ENCODE measurements at places on chromosomes 7 and 10.

DNA sequence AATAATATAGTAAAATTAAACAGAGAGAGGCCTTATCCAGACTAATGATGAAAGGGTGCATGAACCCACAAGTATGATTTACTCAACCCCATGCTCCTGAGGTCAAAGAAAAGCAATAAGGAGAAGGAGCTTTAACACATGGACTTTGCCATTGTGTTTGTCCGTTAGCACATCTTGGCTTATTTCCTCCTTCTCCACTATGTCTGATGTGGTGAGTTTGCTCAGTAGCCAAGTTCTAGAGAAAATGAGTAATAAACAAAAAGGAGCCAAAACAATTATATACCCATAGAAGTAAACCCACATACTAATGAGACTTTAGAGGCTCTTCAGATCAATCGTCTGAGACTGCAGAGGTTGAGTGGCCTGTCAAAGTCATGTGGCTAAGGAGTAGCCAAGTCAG is 26.1 kb upstream of the ADD3 start:
- DNase-seq = no peak

GRCh38 chr7:45938626-45939302 is 17.7 kb upstream of the IGFBP3 start:
- no peak for DNase-seq

DNA sequence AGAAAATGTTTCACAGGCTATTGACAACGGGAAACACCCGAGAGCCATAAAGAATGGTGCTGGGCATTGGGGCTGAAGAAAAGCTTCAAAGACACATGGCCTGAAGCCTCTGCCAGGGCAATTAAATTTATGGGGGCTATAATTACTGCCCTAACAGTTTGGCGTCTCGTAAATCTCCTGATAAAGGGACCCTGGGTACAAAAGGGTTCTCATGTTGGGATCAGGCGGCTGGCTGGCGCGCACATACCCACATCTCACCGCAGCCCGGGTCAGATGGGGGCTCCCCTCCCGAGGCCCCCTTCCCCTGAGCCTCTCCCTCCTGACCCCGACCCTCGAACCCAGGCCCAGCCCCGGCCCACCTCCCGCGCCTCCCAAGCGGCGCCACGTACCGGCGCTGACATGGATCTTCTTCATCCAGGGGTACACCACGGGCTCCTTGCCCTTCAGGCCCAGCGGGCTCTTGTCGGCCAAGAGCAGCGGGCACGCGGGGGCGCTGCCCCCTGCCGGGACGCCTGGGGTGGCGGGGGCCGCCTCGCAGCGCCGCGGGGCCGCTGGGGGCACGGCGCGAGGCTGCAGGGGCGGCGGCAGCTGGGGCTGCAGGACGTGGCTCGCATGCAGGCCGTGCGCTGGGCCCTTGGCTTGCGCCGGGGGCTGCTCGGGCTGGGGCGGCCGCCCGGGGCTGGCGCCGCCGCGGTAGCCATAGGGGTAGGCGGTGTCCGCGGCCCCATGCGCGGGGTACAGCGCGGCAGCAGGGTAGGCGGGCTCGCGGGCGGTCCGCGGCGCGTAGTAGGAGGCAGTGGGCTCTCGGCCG is 623 bp downstream of the HOXA4 start:
- DNase-seq = peak; percentile 36

DNA sequence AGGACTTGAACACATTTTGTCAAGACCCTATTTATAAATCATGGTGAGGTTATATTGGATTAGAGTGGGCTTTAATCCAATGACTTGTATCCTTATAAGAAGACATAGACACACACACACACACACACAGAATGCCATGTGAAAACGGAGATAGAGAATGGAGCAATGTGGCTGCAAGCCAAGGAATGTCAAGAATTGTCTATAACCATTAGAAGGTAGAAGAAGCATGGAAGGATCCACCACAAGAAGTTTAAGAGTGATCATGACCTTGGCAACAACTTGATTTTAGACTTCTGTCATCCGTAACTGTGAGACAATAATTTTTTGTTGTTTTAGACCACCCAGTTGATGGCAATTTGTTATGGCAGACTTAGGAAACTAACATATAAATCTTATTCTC is 514.2 kb downstream of the TFEC start:
- peak; percentile 69 for DNase-seq

DNA sequence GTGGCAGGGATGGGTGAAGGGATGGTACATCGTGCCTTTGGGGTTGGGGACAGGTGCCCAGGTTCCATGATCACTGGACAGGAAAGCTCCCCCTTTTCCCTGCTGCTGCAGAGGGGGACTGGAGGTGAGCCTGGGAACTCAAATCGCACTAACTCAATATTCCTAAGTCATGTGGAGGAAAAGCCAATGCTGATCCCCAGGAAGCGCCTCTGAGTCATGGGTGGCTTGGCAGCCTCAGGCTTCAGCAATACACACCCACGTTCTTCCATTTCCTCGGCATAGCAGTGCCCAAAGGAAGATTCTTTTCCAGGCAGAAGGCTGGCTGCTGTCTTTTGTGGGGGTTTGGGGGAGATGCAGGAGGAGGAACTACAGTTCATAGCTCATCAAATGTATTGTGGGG is 165.8 kb downstream of the CCDC3 start:
- DNase-seq = peak; percentile 59

DNA sequence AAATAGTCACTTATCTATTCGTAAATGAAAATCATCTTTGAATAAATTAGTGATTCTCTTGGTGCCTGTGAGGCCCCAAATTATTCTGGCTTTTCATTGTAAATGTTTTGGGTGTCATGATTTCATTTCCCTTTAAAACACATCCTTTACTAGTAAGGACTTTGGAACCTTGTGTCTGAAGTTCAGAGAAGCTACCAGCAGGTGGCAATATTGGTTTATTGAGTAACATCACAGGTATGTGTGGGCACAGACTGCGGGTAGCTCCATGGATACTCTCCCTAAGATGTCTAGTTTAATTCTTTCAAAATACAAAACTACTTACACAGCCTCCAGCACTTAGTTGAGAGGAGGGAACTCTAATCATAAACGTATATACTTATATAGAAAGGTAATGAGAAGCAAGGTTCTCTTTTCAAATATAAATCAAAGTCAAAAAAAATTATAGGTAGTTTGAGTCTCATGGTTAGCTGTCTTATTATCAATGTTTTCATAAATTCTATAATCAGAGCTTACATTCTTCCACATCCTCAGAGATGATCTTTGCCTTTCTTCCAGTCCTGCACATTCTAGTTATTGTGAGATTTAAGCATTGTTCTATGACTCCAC is 449.6 kb downstream of the GRM8 start:
- peak; percentile 51 for DNase-seq

GRCh38 chr10:12466704-12467305 is 117.5 kb downstream of the CAMK1D start:
- peak; percentile 30 for DNase-seq

- DNase-seq = no peak
These were observed 226.5 kb downstream of the GATA3 start for GRCh38 chr10:8280946-8281345.

GRCh38 chr7:139264220-139264619 is 33.2 kb downstream of the UBN2 start:
- DNase-seq = no peak

DNA sequence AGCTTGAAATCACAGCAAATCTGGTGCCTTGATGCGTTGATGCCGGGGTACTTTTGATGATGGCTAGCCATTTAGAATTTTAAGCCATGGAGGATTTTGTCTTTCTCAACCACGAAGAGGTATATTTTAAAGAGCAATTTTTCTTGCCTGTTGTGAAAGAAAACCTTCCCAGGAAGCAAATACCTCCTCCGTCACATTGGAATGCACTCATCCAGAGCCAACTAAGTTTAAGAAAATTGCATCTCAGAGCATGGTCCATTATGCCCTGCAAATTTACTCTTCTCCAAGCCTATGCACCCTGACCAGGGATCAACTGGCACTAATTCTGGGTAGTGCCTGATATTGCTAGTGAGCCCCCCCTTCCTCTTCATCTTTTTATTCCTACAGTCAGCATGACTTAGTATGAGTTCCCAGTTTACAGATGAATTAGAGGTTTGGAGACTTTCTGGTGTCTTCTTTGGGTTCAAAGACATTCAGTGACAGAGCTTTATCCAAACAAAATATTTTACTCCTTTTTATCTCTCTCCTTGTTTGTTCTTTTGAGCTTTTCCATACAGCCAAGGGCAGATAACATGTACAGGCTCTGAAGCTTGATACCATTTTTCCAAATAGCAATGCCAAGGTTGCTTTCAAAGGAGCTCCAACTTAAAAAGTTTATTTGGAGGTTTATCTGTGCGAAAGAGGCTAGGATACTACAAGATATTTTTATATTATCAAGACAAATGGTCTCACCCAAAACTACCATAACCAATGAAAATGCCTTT is 56.6 kb upstream of the ANK3 start:
- no peak for DNase-seq

GRCh38 chr10:49419005-49419404 is 23.1 kb upstream of the DRGX start:
- no peak for DNase-seq

DNA sequence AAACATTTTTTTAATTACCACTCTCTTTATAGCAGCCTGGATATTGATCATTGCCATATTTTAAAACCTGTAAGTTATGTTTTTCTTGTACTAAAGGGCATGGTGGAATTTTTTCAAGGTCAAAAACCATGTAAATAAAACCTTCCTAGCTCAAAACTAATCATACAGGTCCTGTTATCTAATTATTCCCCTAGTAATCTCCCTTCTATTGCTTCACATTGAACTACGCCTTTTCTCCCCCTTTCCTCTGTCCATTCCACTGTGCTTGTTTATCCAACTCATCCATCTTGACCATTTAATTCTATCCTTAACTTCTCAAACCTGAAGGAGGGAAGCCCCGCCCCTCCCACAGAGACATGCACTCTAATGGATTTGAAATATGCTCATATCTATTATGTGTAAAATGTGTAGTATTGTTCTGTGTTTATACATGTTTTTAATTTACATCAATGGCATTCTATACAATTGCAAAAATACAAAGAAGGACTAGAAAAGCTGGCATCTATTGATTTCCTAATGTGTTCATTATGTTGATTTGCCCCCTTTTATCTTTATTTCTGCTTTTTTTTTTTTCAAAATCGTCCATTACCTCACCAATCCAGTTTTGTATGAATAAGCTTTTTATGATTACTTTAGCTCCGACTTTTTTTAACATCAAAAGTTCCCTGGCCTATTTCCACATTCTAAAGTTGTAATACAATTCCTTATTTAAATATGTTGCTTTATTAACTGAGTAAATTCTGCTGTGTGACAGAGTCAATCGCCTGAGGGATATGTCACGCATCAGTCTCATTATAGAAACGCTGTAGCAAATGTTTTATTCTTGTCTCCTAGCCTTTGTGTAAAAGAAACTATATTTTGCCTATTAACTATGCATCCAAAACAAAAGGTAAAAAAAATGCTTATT is 61.0 kb downstream of the MET start:
- no peak for DNase-seq

- DNase-seq = no peak
These were observed 35.4 kb downstream of the DRGX start for GRCh38 chr10:49360271-49361177.

DNA sequence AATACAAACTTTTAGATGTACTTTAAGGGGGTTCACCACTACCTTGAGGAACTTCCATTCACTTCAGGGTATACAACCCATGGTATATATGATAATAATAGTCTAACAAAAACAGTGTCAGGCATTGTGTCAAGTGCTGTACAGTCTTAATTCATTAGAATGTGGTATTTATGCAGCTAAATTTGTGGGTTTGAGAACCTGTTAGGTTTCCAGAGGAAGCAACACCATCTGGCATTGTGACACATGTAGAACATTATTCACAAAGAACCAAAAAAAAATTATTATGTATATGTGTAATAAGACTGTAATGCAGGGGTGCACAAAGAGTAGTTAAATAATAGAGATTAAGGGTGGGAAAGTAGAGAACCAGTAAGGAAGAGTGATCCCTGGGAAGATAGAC is 26.3 kb downstream of the TMEM60 start:
- DNase-seq = no peak

DNA sequence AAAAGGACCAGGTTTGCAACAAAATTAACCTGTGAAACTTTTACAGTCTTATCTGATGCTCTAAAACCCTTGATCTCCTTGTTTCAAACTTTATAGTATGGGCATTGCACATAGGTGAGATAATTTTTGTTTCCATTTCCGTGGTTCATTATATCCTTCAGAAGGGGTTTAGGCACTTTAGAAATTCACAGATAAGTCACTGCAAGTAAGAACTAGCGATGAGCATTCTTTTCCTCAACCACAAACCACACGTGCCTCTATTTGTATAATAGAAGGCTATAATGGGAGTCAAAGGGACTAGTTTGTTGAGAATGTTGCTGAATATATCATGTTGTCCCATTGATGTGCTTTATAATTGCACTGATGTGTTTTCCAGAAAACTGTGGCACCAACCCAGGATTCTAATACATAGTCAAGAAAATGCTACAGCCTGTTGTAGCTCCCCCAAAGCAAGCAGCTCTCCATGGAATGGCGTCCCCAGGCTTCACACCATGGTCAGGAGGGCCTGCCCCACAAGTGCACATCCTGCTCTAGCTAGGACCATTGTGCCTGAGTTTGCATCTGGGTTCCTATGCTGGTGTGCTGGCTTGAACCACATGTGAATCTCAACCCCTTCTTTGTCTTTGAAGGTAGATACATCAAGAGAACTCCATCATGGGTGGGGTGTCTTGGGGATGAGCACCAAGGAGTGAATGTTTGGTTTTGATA is 14.0 kb upstream of the ATXN7L1 start:
- DNase-seq = peak; percentile 50

- DNase-seq = peak; percentile 70
These were observed 881 bp downstream of the C10orf67 start for GRCh38 chr10:23343591-23344240.

GRCh38 chr10:116594525-116595035 is 3.8 kb downstream of the PNLIPRP1 start:
- DNase-seq = no peak

- peak; percentile 93 for DNase-seq
These were observed 314.3 kb upstream of the ZMIZ1 start for GRCh38 chr10:78754269-78755062.

GRCh38 chr7:35647171-35647574 is 47.8 kb downstream of the HERPUD2 start:
- DNase-seq = no peak

DNA sequence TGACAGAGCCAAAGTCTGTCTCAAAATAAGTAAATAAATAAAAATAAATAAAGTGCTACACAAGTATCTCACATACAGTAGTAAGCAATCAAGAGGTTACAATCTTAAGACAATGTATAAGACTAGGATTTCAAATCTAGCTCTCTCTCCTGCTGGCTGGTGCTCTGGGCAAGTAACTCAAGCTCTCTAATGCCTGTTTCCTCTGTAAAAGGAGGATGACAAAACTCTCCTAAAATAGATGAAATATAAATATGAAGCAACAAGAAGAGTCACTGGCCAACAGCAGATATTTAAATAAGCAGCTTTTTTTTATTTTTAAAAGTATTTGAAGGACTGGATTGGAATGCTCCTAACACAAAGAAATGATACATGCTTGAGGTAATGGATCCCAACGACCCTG is 7.2 kb downstream of the SFMBT2 start:
- DNase-seq = no peak

- DNase-seq = no peak
These were observed 30.1 kb downstream of the CAV1 start for GRCh38 chr7:116554911-116555310.
